ENCODE measurements at places on chromosomes 4 and X.

DNA sequence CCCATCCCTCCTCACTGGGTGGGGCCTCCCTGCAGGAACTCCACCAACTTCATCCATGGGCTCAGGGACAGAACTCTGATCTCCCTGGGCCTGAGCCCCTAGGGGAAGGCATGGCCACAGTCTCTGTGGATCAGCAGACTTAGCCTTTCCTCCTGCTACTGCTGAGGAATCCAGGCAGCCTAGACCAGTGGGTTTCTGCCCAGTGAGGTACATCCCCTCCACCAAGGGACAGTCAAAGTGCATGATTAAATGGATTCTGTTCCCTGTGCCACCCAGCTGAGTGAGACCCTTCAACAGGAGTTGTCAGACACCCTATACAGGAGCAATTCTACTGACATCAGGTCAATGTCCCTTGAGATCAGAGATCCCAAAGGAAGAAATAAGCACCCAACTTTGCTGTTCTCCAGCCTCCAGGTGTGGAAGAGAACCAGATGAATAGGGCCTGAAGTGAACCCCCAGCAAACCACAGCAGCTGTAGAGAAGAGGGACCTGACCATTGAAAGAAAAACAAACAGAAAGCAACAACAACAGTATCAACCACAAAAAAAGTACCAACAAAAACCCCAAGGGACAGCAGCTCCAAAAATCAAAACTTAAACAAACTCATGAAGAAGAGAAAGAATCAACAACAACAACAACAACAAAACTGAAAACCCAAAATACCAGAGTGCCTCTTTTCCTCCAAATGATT, 84.8 kb downstream of the CHIC1 start:
- no peak for DNase-seq

DNA sequence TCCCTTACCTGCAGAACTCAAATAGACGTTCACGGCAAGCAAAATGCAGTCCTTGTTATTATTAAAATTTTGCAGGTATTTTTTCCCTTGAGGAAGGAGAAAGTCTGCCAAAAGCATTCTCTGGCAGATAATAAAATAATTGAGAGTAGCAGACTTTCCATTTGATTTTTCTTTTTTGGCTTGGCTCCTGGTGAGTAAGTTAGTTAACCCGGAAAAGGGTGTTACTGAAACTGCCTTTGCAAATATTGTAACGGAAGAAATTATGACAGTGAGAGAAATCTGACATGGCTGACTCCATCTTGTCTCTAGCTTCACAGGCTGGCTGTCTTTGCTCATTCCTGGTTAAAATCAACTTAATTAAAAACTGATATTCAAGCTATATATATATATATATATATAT, 100.5 kb downstream of the GPR143 start:
- no peak for DNase-seq

DNA sequence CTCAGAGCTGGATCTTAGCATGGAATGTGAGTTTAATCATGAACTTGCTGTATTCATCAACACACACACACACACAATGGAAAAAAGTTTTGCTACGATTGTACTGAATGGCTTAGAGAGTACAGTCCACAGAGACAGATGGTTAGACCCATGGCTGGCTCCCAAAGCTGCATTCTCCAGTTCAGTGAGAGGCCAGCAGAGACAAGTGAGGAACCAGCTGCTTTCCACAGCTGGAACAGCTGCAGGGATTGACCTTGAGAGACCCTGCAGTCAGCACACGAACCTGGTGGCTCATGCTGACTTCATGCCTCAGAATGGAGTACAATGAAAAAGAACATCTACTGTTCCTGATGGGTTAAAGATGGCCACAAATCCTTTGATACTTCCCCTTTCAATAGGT, 94.5 kb downstream of the DHX15 start:
- no peak for DNase-seq

- DNase-seq = no peak
These were observed 184.7 kb upstream of the ZCCHC13 start for GRCh38 chrX:74119016-74119910.

DNA sequence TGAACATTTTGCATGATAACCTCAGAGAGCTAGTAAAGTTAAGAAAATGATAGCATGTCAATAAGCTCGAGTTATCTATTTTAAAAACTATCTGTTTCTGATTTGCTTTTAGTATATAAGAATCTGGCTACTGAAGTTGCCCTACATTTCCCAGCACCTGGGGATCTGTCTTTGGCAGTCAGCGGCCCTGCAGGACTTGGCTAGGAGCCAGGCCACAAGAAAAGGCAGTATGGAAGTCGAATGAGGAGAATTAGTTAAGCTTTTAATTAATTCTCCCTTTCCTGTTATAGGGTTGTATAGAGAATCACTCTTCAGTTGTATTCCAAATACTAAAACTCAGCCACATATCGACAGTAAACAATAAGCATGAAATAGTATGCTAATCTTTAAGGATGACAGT, 22.7 kb downstream of the POU4F2 start:
- DNase-seq = no peak

GRCh38 chr4:174483792-174484191, 38.5 kb downstream of the HPGD start:
- no peak for DNase-seq

DNA sequence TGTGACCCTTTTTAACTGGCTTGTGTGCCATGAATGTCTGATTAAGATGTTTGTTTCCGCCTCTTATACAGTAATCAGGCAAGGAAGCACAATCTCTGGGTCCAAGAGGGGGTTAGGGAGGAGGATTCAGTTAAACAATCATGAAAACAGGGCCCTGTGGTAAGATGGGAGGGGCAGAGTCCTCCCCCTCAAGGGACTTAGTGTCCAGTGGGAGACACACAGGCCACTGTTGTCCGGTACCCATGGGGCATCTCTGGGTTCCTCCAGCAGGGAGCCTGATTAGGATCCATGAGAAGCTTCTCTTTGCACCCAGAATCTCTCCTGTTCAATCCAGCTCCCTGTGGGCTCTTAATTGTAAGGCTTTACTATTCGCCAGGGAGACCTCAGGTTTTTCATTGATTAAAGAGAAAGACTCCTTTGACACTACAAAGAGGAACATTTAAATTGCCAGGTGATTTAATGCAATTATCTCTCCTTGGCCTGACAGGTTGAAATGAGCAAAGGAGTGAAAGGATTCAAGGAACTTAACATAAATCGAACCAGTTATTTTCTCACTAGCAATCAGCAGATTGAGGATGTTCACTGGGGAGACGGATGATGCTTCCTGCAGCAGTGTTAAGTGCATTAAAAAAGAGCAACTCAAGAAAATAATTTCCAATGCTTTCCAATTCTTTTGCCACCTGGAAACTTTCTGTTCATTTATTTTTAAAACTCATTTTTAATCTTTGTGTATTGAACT, 225.4 kb downstream of the PTTG2 start:
- DNase-seq = no peak

DNA sequence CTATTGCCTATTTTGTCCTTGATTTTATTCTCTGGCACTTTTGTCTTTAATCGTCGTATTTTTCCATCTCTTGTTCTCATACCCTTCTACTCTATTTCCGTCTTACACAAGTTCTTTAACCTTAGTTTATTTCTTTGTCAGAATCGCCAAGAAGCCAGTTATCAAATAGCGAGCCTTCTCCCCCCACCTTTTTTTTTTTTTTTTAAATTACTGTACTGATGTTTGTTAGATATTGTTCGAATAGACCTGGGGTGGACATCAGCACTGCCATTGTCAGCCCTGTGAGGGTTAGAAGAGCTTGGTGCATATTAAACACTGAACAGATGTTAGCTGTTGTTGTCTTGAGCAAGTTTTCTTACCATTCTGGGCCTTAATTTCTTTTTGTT, 1.2 kb downstream of the SPCS3 start:
- no peak for DNase-seq

DNA sequence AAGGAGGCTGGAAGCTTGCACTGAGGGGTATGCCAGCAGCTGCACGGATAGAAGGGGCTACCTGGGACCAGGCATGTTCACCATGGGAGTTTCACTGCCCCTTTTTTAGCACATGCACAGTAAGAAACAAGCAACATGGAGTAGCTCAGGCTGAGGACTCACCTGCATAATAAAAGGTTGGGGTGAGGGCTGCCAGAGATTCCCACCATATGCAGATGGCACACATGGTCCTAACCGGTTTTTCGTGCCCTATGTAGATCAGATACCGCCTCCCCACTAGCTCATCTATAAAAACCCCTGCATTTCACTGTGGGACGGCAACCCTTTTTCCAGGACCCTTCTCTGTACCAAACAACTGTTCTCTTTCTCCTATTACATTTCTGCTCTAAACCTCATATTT, 97.0 kb upstream of the LANCL3 start:
- DNase-seq = no peak
